ENCODE measurements at places on chromosomes 16 and 17.

- no peak for DNase-seq
These were observed 142.0 kb downstream of the SSH2 start for GRCh38 chr17:29787995-29788394.

DNA sequence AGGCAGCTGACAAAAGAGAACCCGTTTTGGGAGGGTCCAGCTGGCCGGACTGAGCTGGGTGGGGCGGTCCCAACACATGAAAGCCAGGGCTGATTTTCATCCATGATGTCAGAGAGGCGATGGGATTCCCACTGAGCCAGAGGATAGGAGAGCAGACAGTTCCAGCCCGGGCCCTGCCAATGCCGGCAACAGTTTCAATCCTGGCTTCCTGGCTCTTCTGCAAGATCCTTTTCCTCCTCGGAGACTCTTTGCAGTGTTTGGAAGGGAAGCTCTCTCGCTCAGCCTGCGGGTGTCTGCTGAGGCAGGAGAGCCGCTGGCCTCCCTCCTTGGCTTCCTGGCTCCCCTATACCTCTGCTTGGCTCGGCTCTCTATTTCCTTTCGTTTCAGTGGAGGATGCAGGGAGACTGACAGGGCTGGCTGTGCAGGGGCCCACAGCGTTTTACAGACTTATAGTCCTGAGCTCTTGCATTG is 145.5 kb upstream of the SOX9 start:
- DNase-seq, result no peak

GRCh38 chr16:759110-759910 is 1.2 kb upstream of the MSLN start:
- DNase-seq, result no peak

DNA sequence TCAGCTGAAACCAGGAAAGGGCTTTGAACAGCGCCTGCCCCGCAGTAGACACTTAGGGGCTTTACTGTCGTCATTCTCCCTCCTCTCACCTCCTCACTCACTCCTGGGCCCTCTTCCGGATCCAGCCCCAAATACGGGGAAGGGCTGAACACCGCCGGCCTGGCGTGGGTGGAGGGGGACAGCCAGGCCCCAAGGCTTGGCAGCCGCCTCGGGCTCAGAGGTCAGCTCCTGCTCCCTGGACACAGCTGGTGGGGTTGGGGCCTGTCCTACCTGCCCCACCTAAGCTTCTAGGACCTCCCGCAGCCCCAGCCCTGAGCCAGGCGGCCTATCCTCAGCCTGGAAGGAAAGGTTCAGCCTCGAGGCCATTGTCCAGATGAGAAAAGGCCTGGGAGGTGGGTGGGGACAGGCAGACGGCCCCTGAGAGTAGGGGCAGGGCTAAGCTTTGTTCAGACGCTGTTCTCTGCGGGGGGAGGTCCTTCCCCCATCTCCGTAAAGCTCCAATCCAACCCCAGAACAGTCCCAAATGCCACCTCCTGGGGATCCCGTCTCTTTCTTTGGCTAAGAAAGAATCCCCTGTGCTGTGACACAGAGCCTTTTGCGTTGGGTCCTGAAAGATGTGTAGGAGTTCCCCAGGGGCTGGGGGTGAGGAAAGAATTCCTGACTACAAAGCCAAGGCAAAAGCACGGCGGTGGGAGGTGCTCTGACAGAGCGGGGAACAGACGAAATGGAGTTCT is 881 bp upstream of the LLGL1 start:
- DNase-seq, result peak; percentile 95

GRCh38 chr17:49146620-49147306 is 14.2 kb downstream of the B4GALNT2 start:
- no peak for DNase-seq

DNA sequence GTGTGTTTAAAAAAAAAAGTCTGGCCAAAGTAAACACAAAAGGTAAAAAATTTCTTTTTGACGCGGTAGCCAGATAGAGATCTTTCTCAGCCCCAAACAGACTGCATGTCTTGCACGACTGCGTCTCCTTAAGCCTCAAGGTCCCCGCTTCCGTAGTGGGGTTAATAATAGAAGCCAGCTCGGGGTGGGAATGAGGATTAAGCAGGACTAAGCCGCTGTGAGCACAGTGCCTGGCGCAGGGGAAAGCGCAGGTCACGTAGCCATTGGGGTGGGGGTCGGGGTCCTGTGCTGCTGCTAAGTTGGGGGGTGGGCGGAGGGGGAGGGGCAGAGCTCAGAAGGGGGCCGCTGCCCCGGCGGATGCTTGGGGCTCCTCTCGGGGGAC is 521 bp downstream of the GGA2 start:
- DNase-seq, result peak; percentile 44

DNA sequence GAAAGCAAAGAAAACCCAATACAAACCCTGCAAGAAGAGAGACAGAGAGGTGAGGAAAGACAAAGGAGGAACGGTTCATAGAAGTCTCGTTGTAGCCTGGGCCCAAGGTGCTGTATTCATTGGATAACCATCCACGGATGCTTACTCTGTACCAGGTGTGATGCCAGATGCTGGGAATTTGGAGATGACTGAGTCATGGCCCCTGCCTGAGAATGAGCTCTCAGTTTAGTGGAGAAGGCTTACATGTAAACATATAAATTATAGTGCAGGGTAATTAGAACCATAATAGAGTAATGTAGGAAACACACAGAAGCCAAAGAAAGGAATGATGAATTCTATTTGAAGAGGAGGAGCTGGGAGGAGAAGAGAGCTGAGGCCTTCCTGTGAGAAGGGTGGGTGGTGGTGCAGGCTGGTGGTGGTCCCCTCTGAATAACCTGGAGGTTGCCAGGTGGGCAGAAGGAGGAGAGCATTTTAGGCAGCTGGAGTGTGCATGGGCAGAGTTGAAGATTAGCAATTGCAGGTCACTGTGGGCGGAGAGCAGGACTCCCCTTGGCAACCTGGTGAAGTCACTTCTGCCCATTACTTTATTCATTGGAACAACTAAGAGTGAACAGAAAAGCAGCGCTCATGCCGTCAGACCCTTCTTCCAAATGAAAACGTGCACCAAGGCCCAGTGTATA is 7.7 kb upstream of the ZG16 start:
- no peak for DNase-seq

DNA sequence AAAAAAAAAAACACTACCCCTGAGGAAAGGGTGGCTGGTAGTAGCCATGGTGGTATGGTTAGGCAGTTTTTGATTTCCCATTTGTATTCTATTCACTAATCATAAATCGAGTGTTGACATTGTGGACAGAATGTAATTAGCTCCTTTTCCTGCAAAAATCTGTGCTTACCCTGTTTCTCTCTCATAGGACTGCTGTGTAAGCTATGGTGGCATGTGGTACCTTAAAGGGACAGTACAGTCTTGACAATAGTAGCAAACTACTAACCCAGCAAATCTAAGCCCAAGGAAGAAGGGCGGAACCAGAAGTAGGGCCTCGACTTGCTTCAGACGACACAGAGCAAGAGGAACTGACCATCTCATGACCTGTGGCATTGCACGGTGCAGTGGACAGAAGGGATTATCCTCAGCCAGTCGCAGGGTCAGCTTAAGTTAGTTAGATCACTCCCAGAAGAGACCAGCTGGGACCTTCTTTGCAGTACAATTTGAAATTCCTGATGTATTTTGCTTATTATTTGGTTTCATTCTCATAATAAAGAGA is 36.3 kb downstream of the POLR3E start:
- DNase-seq, result no peak

DNA sequence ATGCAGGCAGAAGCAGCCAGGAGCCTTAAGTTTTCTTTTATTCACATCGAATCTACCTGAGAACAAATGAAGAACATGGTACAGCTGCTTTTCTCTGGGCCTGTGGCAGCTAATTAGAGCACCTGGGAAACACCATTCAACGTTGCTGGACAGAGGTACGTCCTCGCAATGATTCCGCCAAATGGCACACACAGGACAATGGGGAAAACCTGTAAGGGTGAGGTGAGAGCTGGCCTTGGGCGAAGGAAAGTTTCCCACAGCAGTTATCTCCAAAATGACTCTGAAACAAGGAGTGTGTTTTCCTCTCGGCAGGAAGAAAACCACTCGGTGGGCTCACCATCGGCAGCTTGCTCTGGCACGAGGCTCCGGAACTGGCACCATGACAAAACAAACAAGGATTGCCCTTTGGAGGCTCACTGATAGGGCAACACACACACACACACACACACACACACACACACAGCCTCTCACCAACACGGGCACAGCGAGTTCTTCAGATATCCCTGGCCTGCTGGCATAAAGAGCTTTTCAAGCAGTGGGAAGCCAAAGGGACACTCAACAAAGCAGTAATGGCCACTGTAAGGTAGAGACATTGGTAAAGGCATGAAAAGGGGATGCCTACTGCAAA is 73.7 kb downstream of the ZFHX3 start:
- DNase-seq, result no peak

DNA sequence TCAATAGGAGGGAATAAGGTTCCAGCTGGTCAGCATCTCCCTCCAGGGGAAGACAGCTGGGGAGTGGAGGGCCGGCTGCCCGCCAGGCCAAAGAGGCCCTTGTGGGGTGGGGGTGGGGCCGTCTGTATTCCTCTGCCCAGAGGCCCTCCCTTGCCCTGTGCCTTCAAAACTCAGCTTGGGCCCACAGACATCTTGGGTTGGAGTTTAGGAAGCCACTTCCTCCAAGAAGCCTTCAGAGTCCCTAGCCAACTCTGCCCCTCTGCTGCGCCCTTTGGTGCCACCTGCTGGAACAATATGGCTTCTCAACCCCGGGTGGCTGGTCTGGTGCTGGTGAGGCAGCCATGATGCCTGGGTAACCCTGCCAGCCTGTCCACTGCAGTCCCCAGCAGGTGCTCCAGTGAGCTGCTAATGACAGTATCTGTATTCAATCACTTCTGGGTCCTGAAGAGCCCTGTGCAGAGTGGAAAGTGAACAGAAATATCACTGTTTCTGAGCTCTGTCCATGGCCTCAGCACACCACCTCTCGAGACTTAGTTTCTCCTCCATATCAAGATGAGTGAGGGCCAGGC is 16.7 kb downstream of the HSD11B2 start:
- DNase-seq, result no peak

DNA sequence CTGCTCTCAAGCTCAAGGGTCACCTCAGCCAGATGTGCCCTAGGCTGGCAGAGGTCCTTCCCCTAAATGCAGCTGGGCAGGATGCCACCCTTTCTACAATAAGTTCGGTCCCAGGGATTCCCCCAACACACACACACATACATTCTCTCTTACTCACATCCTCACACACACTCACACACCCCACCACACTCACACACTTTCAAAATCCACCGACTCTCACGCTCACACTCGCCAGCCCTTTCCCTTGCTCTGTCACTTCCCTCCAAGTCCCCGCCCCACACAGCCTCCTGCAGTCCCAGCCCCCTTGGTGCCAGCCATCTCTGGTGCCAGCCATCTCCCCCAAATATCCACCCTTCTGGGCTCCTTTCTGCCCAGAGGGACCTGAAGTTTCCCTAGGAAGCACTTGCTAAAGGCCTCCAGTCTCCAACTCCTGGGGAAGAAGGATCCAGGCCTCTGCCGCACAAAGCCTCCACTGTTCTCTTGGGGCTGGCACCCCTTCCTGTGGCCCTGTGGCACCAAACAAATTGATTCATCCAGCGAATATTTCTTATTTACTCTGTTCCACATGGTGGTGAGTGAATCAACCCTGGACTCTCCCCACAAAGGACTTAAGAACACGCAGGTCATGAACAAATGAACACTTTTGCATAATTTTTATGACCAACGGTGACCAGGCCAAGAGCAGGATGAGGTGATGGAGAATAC is 3.8 kb upstream of the USP36 start:
- DNase-seq, result no peak

Data from neuronal stem cell (in vitro differentiated cells).